ENCODE measurements at places on chromosomes 4 and X.
A peak's percentile ranks its signal among the peaks of the same experiment; 100 is the strongest.

GRCh38 chr4:54657551-54658251, at the start of gene KIT:
KIT (plus strand) TSS chr4:54657957; CDS start chr4:54658015, 58 bp downstream.
- peak; percentile 97 for DNase-seq

- no peak for DNase-seq
Measured at GRCh38 chr4:110216129-110216528, 17.7 kb upstream of the ELOVL6 start.

GRCh38 chrX:65524139-65524538, 10.4 kb downstream of the LAS1L start:
- DNase-seq = no peak

GRCh38 chrX:130174937-130175336, 3.2 kb downstream of the RAB33A start:
- no peak for DNase-seq

DNA sequence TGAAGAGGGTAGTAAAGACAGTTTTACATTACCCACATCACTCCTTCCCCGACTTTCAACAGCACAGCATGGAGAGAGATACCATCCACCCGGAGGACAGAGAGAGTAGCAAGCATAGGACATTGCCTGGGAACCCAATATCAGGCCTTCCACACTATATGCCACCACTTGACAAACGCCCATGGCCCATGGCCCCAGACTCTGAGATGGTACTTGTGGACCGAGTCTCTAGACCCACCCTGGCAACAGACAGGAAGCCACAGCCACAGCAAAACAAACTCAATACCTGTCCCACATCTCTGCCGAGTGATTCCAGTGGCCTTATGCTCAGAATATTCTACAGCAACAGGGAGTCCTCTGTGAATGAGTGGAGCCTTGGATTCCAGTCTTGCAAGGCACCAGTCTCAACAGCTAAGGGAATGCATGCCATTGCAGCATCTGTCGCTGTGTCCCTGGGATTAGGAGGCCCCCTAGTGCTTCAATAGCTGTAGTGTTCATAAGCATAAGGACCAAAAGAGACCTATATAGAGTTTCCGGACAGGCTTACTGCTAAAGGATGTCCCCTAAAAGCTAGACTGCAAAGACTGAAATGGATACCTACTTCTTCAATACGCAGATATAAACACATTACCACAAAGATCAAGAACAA, 14.7 kb upstream of the CT55 start:
- DNase-seq = peak; percentile 57

DNA sequence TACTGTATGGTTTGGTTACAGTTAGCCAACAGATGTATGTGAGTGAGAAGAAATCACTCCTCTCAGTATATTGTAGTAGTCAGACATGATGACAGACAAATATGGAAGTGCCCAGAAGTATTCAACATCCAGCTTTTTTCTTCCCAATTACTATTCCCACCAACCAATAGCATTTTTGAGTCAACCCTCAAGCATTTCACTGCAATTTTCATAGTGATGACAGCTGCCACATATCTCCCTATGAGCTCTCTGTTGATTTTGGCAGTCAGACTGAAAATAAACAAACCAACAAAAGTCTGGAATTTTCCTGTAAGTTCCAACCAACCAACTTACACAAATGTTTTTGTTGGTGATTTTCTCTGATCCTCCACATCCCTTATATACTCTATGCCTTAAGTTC, 8.2 kb upstream of the TRAM1L1 start:
- DNase-seq = no peak

GRCh38 chr4:673349-674091, 556 bp downstream of the ATP5ME start:
- no peak for DNase-seq

- DNase-seq = no peak
Measured at GRCh38 chrX:151176231-151176750, at the start of gene GPR50. GPR50 (plus strand) TSS chrX:151176584; CDS start chrX:151176722, 138 bp downstream.

DNA sequence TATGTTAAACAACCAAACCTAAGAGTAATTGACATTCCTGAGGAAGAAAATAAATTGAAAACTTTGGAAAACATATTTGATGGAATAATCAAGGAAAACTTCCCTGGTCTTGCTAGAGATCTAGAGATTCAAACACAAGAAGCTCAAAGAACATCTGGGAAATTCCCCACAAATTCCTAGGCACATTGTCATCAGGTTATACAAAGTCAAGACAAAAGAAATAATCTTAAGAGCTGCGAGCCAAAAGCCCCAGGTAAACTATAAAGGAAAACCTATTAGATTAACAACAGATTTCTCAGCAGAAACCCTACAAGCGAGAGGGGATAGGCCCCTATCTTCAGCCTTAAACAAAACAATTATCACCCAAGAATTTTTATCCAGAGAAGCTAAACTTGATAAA, 1082.0 kb upstream of the IGFBP7 start:
- no peak for DNase-seq

GRCh38 chr4:61782133-61782532, 582.0 kb downstream of the ADGRL3 start:
- no peak for DNase-seq

GRCh38 chr4:105155426-105155825, 8.8 kb downstream of the TET2 start:
- no peak for DNase-seq

DNA sequence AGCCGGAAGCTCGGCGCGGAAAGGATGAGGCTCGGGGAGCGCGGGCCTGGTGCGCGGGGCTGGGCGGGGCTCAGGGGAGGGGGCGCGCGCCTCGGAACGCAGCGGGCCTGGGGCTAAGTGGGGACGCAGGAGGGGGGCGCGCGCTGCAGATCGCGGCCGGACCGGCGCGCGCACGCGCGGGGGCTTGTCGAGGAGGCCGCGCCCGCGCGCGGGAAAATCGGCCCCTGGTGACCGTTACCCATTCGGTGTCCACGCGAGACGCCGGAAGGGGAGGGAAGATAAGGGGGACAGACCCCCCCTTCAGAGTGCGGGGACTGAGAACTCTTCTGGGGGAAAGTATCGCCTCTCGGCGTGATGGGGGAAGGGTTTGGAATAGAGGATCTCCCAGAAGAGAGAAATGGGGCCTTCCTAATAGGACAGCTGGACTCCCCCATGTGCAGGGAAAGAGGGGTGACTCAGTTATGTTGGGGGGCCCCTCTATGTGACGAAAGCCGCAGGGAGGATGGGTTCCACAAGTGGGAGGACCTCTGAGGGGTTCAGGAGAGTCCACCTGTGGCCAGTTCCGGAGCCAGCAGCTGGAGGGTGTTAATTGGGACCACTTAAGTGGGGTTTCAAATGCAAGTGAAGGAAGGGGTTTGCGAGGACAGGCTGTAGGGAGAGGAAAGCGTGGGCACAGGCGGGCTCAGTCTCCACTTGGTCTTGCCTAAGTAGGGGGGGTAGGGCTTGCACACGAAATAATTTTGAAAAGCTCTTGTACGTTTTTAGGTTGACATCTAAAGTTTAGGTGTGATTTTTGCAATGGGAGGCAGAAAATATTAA, 584 bp downstream of the SUV39H1 start:
- DNase-seq = peak; percentile 26

- no peak for DNase-seq
Measured at GRCh38 chrX:46967547-46967946, 55.3 kb downstream of the JADE3 start.

DNA sequence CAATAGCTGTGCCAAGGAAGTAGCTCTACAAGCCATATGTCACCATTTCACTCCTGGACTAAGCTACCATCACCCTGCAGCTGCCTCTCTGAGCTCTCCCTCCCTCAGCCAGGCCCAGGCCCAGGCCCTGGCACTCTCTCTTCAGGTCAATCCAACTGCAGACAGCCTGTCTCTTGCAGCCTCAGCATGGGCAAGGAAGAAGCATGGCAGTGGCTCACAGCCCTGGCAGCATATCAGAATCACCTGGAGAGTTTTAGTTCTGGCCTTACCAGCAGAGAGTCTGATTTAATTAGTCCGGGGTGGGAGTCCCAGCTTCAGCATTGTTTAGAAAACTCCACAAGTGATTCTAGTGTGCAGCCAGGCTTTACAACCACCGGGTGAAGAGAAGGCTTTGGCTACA, 31.5 kb downstream of the NALF2 start:
- no peak for DNase-seq

DNA sequence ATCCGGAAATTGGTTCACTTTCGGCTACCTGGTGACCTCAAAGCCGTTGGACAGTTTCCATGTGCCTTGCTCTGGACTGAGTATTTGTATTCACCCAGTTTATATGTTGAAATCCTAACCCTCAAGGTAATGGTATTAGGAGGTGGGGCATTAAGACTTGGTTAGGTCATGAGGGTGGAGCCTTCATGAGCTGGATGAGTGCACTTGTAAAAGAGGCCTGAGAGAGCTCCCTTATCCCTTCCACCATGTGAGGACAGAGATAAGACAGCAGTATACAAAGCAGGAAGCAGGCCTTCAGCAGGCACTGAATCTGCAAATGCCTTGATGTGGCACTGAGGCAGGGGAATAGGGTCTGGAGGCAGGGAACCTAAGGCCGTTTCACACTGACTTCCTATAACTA, 5.3 kb upstream of the OPHN1 start:
- DNase-seq = no peak

DNA sequence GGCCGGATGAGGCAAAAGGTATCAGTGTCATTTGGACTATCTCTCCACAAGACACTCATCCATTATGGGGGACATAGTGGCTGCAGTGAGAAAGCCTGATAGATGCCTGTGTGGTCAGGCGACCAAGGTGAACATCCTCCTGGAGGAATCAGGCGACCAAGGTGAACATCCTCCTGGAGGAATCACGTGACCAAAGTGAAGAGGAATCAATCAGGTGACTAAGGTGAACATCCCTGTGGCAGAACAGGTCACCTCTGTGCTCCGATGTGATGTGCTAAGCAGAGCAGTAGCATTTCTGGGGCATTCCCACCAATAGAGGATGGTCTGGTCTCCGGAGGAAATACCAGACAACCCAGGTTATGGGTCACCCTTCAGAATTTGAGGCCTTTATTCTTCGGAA, 44.0 kb downstream of the RNF212 start:
- no peak for DNase-seq

- no peak for DNase-seq
Measured at GRCh38 chrX:107107459-107107858, 11.2 kb downstream of the RBM41 start.

DNA sequence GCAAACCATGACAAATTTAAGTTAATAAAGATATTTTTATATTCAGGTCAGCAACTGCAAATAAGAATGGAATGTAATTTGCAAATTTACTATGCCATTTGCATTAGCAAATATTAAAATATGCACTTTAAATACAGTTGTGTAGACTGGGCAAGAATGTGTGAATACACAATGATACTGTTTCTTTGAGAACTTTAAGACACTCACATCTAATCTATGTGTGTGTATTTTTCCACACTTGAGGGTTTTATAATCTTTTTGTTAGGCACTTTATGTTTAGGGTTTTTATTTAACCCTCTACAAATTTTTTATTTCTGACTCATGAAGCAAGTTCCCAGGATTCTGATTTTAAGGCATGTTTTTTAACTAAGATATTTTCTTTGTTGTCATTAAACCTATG, 23.9 kb upstream of the NDNF start:
- no peak for DNase-seq

DNA sequence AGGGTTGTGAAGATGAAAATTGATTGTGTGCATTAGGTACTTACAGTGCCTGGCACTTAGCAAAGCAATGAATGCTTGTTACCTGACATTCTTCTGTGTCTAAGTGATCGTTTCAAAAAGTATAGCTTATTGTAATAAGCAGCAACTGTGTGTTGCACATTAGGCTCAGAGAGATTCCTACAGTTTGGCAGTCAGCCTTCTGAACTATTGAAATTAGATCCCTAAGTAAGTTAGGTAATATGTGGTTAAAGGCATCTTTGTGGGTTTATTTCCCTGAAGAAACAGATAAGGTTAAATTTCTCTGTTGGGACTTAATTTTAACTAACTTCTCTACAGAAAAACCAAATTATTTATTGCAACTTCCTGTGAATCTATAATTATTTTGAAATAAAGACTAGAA, 93.4 kb downstream of the REPS2 start:
- no peak for DNase-seq

DNA sequence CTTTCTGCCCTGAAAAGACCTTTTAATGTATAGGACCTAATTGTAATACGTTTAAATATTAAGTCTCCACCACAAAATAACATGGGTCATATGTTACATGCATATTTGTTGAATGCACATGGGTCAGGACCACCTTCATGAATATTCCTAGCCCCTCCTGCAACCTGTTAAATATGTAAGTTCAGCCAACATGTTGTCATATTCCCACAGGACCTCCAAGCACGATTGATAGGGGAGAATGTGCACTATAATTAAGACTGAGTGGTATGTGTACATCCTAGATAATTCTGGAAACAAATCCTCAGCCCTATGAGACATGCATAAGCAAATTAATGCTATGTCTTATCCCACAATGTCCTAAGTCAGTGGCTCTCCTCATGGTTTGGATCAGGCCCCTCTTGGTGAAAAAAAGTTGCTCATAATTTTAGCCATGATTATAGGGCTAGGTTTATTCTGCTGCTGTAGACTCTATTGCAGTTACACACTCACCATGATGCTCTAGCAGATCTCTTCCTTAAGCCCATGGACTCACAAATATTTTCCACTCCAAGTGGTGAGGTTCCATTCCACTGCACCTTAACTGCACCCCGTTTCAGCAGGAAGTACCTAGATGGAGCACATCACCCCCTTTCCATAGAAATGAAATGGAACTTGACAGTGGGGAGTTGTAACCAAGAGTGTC, 10.2 kb downstream of the TIGD2 start:
- no peak for DNase-seq

GRCh38 chr4:85580489-85580888, 105.5 kb downstream of the ARHGAP24 start:
- DNase-seq = no peak

GRCh38 chr4:183504930-183505610, at the start of gene ING2:
ING2 (plus strand) TSS chr4:183505058; CDS start chr4:183505196, 138 bp downstream.
- peak; percentile 74 for DNase-seq

- no peak for DNase-seq
Measured at GRCh38 chr4:150974750-150975149, 40.3 kb downstream of the LRBA start.

- DNase-seq = no peak
Measured at GRCh38 chr4:78689261-78689660, 86.9 kb upstream of the BMP2K start.

- no peak for DNase-seq
Measured at GRCh38 chr4:166822386-166822785, 411.9 kb downstream of the SPOCK3 start.

DNA sequence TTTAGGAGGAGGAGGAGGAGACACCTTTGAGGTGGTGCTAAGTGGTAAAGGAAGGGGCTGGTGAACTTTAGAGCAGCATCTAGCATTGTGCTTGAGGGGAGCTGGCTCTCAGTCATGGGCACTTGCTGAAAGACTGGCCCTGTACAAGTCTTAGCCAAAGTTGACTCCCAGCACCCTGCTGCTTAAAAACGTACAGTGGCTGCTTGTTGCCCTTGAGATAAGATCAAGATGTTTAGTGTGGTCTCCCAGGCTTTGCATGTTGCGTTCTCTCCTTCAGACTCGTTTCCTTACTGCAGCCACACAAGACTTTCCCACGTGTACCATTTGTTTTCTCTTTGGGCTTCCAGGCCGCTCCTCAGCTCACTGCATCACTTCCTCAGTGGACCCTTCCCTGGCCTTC, 1.8 kb downstream of the MED28 start:
- DNase-seq = no peak
